ENCODE measurements at places on chromosomes 4 and X.

- no peak for DNase-seq
These were observed 752 bp downstream of the MBTPS2 start for GRCh38 chrX:21840193-21840545.

DNA sequence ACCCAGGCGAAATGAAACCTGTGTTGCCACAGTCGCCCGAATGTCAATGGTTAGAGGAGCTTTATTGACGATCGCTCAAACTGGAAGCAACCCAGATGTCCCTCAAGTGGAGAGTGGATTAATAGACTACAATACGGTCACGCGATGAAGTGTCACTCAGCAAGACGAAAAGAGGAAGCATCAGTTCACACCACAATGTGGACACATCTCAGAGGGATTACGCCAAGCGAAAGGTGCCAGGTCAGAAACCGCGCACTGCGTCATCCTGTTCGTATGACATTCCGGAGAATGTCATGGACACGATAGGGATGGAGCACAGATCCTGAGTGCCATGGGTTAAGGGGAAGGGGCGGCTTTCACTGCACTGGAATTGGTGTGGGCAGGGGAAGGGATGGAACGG, 111.7 kb downstream of the HMX1 start:
- DNase-seq = peak; percentile 15

DNA sequence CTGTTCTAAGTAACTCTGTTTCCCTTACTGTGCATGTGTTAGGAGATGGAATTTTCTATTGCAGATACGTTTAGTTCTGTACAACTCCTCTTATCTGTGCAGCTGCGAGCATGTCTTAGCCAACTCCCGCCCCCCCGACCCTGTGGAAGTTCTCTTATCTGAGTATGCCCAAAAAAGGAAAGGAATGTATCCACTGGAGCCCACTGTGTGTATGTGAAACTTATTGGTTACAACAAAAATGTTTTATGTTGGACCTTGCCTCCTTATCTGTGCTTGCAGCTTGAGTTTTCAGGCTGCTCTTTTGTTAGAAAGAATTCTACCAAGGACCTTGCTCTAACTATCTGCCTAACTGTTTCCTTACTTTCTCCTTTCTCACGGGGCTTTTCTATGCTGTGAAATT, 24.2 kb upstream of the DCAF8L2 start:
- no peak for DNase-seq

DNA sequence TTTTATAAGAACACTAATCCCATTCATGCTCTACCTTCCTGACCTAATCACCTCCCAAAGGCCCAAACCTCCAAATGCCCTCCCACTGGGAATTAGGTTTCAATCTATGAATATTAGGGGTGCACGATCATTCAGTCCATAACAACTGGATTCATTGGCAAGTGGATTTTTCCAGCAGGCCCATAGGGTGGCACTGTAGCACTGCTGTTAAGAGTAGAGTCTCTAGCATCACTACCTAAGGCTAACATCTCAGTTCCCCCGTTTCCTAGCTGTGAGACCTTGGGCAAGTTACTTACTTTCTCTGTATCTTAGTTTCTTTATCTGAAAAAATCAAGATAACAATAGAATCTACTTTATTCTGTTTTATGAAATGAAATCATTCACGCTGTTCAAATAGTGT, 315.8 kb downstream of the STIM2 start:
- DNase-seq = peak; percentile 34

- peak; percentile 11 for DNase-seq
These were observed 19.1 kb upstream of the S100P start for GRCh38 chr4:6674500-6675149.

DNA sequence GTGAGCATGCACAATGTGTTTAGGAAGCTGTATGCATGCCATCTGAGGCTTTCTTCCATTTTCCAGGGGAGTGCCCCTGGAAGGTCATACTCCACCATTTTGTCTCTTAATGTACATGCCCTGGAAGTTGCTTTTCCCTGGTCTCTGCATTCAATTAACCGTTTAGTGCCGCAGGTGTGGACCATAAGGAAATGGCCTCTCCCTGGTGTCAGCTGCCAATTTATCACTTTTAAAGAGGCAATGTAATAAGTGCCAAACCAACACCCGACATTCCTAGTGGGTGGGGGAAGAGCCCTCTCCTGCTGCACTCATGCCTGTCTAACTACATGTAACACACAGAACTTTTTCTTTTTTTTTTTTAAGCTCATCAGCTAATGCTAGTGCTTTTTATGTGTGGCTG, 7.1 kb upstream of the BST1 start:
- DNase-seq = no peak

GRCh38 chrX:100395781-100396180, 14.3 kb downstream of the PCDH19 start:
- no peak for DNase-seq

- no peak for DNase-seq
These were observed 27.8 kb upstream of the WDFY3 start for GRCh38 chr4:84994280-84994679.

DNA sequence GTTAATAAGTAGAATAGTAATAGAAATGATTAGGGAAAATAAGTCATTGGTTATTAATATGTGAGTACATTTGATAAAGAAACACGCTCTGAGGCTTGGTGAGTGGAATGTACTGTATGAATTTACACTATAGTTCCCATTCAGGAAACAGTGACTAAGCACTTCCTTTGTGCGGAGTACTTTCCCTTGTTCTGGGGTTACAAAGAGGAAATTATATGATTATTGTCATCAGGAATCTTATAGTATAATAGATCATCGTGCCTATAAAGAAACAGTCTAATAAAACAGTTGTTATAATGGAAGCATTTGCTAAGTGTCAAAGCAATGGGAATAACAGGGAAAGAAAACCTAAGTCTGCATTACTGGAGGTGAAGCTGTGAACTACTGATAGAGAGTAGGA, 138.0 kb downstream of the RPA4 start:
- DNase-seq = no peak

DNA sequence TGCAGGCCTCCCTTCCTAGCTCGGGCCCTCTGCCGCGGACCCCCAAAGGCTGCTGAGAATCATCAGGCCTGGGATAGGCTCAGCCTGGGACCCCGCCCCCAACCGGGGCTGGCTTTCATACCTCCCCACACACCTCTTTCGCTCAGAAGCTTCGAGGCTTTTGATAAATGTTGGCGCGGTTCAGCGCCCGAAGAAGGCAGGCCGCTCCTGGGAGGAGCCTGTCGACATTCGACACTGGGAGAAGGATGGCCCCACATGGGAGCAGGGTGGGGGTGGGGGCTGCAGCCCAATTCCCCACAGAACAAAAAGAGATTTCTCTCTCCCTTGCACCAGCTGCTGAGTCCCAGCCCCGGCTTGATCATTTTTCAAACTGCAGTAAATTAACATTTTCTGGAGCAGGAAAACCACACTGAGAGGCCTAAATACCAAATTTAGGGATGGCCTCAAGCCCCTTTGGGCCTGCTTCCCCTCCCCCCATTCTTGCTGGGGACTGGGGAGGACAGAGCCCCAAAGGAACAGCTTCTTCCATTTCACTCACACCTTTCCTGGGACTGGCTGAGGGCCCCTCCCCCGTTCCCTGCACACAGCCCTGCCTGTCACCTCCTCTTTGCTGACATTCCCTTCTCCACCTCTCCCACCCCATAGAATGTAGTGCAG, 112.9 kb upstream of the PJA1 start:
- DNase-seq = no peak

- no peak for DNase-seq
These were observed 198.0 kb upstream of the EPHA5 start for GRCh38 chr4:65868096-65868824.
